Activated naive CD4-positive, alpha-beta T cell (primary cell): ENCODE measurements at places on chromosomes 3 and 15.

DNA sequence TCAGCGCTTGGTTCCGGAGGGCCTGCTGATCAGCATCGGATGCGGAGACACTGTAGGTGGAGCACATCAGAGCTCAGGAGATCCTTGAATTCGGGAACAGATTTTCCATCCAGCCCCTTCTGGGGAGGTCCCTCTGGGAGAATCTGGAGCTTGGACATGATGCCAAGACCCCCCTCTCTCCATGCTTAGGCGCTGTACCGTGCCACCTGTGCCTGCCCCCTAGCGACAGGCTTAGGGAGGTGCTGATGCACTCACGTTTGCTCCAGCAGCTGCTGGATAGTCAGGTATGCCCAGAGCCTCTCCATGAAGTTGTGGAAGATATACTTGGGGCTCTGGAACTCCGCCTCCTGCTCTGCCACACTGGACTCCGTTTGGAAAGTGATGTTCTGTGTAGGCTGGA lies 9.7 kb downstream of the ITIH4 start:
- DNase-seq: no peak

DNA sequence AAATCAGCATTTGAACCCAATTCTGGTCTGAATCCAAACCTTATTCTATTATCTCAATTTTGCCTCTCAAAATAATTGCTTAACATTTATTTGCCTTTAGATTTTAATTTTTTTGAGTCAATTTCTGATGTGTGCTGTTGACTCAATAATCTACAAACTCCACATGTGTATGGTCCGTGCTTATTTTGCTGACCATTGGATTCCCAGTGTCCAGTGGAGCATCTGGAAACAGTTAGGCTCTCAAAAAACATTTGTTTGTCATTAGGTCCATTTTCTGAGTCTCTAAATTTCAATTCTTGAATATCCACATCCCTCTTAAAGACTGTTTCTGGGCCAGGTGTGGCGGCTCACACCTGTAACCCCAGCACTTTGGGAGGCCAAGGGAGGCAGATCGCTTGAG lies 19.2 kb upstream of the MYZAP start:
- DNase-seq: no peak

- DNase-seq: no peak
Observed at GRCh38 chr15:28131400-28131799, 32.3 kb upstream of the OCA2 start.

- no peak for DNase-seq
Observed at GRCh38 chr15:78938658-78939488, 6.0 kb downstream of the CTSH start.

DNA sequence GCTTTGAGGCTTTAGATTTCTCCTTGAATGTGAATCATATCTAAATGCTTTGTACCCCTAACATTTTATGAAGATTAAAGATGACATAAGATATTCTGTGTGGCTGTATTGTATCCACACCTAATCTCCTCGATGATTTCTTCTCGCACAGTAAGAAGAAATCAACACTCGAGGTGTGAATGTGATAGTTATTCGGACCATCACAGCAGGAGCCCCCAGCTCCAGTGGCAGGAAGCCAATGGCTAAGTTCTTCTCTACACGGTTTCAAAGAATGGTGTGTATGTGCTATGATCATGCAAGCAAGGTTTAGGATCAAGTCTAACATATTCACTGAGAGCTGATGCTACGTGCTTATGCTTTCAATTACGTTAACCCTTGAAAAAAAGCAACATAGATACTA lies 271.0 kb downstream of the SUCLG2 start:
- DNase-seq: no peak

- DNase-seq: no peak
Observed at GRCh38 chr3:160825311-160825800, 69.3 kb downstream of the PPM1L start.

- no peak for DNase-seq
Observed at GRCh38 chr3:57877116-57877515, 121.0 kb downstream of the SLMAP start.

- no peak for DNase-seq
Observed at GRCh38 chr15:59011262-59011952, 23.9 kb downstream of the RNF111 start.

DNA sequence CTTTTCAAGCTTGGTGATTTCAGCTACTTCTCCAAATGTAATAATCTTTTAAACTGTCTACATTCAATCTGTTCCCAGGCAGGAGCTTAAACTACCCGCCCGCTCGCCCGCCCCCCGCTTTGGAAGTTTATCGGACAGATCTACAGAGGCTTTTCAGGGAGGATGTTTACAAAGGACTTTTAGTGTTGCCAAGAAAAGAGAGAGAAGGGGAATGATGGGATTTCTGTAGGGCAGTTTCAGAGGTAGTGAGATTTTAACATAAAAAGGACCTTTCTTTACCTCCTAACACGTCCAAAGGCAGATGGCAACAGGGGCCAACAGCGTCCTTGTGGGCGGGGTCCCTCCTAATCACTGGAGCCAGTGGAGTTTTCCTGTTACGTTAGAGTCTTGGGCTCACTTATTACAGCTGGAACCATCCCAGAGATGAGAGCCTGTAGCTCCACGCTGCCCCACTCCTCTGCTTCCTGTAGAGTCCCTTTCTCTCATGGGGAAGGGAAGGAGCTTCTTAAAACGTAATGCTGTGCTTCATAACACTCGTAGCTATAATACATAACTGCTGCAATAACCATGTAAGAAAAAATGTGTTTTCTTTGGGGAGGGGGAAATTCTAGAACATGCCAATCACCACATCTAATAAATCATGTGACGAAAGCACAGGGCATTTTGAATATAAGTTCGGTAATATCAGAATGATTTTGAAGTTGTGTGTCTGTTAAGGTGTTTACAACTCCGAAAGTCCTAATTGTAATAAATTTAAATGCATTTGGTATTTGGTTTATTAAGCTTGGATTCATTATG lies 30.9 kb downstream of the HES1 start:
- DNase-seq: no peak

DNA sequence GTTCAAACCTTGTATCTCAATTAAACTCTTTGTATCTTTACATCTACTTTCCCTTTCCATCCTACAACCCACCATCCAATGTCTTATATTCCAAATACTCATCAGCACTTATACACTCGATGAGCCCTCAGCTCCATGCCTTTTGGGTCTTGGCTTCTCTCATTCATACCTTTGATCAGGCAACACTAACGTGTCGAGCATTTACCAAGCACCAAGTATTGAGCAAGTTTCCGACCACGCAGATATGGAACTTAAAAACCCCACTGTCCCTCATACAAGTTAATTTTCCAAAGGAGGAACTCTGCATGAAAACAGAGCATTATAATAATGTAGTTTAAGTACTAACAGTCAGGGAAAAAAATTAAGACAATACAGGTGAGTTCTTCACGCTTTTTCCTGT lies 102.8 kb downstream of the IL1RAP start:
- no peak for DNase-seq

DNA sequence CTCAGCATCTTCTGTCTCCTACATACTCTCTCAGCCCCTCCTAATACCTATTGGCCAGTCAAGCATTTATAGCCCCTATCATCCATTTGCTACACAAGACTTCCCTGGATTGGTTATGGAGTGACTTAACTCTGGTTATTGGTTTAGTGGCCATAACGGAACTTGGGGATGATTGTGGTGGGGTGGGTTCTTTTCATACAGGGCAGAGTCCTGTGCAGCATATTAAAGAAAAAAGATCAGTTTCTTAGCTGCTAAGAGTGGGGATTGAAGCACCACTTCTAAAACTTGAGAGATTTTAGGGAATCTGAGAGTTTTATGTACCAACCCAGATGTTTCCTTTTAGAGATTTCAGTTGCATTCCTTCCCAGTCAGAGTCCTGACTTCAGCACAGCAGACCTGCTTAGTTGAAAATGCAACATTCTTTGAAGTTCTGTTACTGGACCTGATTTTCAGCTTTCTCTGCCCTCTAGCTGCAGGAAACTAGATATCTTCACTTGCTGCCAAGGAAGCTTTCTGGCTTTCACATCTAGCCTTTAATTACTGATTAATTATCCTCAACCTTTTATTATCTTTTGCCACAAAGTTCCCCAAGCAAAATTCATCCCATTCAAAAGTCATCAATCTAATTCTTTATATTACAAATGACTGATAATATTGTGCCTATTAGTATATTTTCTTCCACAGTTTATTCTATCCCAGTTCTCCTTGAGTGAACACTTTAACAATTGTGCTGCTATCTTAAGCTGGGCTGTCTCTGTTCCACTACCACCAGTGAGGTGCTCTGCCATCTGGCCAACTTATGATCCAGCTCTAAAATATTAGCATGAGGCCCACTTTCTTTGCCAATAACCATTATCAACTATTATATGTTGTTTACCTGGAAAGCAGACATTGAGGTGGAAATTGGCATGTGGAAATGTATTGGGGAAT lies 906.0 kb upstream of the ALCAM start:
- no peak for DNase-seq

DNA sequence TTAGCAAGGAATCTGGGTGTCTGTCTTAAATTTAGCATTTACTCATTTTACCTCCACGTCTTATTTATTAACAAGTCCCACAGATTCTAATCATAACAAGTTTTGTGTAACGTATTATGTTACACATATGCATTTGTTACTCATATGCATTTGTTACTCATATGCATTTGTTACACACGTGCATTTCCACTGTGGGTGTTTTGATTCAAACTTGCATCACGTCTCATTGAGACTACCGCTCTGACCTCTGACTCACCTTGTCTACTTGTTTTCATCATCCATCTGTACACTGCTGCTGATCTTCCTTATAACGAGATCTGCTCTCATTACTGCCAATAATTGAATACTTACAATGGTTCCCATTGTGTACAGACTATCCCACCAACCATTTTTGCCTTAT lies 1141.4 kb downstream of the TBL1XR1 start:
- DNase-seq: no peak

- DNase-seq: no peak
Observed at GRCh38 chr15:89395461-89395871, 60.8 kb upstream of the POLG start.

DNA sequence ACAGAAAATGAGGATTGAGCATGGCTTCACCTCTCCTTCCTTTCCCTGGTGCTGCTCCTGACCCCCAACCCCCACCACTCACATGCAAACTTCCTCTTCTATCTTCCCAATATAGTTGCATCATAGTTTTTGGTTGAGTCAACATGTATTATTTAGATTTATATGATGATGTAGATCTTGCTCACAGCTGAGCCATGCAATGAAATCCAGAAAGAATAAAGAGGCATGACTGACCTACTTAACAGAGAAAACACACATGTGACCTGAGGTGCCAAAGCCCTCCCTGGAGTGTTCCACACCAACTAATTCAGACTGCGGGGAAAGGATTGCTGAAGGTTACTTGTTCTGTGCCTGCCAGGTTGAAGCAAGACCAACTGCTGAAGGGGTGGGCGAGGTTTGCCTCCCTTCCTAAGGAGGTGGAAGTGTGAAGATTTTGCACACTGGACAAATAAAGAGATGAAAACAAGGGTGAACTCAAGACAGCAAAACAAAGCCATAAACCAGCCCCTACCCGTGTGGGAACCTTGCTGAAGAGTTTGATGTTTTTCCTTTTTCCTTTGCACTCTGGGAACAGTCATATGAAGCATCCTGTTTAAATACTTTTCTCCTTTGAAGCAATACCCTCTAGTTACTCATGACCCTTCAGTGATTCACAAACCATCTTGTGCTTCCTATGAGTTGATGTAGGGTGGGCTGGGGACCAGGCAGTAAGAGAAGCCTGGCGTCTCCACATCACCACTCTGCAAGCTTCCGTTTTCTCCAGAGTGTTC lies 155.2 kb upstream of the UBE2E1 start:
- no peak for DNase-seq

DNA sequence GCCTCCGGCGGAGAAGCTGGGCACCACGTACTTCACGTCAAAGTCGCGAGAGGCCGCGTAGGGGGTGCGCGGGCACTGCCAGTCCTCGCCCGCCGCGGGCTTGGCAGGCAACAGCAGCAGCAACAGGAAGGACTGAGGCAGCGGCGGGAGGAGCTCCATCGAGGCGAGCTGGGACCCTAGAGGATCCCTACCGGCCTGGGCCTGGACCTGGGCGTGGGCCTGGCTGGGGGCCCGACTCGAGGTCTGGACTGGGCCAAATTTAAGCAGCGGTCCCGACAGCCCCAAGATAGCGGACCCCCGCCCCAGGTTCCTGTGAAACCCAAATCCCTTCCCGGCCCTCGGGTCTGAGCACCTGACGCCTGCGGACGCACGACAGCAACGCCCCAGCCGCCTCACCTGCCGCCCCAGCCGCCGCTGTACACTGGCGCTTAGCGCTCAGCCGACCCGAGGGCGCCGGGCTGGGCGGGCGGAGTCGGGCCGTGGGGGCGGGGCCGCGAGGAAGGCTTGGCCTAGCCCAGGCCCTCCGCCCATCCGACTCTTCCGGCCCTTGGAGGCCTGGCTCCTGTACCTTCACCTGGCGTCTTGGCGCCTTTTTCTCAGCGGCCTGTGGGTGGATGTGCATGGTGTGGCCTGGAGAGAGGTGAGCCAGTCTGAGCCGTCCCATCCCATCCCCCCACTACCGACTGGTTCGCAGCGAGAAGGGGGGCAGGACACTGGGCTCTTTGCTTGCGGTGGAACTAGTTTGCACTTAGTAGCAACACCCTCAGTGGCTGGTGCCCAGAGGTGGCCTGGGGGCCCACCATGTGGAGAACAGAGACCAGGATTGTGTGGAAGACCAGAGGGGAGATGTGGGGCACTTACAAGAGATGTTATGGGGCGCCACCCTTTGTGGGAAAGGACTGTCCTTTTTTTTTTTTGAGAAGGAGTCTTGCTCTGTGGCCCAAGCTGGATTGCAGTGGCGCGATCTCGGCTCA lies at the start of gene MST1R:
MST1R (minus strand) TSS at position 423 of the 974 bp plus-strand sequence; CDS start at position 159, 264 bp downstream.
- DNase-seq: peak; percentile 64

- DNase-seq: no peak
Observed at GRCh38 chr3:123352134-123352554, 96.7 kb downstream of the ADCY5 start.

GRCh38 chr3:58824285-58824684 lies 157.7 kb upstream of the FAM3D start:
- no peak for DNase-seq

GRCh38 chr3:111853068-111853467 lies 6.0 kb upstream of the PHLDB2 start:
- DNase-seq: no peak

DNA sequence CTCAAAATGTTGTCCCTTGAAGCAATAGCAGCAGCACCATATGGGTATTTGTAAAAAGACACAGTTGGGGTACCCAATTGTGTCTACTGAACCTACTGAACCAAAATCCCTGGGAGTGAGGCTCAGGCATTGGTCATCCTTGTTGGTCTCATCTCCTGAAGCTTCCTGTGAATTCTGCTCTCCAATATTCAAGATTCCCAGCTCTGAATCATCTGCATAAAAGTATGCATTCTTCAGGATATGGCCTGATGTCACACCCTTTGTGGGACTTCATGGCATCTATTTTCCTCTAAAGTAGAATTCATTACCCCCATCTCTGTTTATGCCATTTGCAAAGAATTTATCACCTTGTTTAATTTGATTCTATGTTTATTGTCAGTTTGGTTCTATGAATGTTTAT lies 13.3 kb upstream of the PTX3 start:
- no peak for DNase-seq

GRCh38 chr3:46553154-46553553 lies 12.9 kb downstream of the LRRC2 start:
- no peak for DNase-seq

GRCh38 chr3:194691481-194692283 lies 6.0 kb downstream of the FAM43A start:
- no peak for DNase-seq

- DNase-seq: no peak
Observed at GRCh38 chr3:10286596-10287295, 6.0 kb downstream of the GHRL start.

GRCh38 chr3:68935778-68936177 lies 3.4 kb upstream of the TAFA4 start:
- DNase-seq: no peak

GRCh38 chr3:68664276-68664675 lies 268.1 kb downstream of the TAFA4 start:
- no peak for DNase-seq

- DNase-seq: no peak
Observed at GRCh38 chr3:113873814-113874526, 35.4 kb downstream of the GRAMD1C start.
